AG20443 (cell line): ENCODE measurements at places on chromosomes 1 and 21.
A peak's percentile ranks its signal among the peaks of the same experiment; 100 is the strongest.

- no peak for DNase-seq
These were observed 13.9 kb upstream of the PRMT2 start for GRCh38 chr21:46621457-46622182.

DNA sequence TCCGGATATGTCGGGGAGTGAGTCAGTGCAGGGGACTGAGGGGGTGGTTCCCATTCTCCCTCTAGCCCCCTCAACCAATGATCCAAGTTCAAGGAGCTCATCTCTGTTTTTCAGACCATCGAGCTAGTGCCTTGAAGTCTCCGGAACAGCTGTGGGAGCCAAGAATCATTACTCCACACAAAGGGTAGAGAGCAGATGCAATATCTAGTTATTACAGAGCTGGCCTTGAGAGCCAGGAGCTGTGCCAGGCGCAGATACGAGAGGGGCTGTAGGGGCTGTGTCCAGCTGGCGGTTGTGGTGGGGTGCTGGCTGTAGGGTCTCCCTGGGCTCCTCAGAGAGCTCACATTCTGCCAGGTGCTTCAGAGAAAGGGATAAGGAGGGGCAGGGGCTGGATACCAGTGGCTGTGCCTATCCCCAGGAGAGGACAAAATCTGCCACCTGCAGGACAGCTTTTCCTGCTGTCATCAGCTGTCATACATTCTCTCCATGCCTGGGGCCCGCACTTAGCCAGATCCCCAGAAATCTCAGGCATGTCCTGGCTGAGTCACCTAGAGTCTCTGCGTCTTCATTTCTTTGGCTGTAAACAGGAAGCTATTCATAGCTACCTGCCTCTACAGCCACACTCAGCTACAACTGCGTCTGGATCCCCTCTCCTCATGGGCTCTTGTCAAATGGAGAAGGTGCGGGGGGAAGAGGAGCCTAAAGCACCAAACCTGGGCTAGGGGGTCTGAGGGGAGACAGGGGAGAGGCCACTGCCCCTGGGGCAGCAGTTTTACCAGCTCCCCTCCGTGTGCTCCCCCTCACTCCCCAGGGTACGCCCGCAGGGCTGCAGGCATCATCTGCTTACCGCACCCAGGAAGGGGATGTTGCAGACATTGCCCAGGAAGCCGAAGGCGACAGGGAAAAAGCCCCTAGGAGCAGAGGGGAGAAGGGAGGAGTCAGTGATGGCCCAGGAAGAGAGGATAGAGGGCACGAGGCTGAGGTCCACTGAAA, 2.4 kb upstream of the KISS1 start:
- peak; percentile 78 for DNase-seq

DNA sequence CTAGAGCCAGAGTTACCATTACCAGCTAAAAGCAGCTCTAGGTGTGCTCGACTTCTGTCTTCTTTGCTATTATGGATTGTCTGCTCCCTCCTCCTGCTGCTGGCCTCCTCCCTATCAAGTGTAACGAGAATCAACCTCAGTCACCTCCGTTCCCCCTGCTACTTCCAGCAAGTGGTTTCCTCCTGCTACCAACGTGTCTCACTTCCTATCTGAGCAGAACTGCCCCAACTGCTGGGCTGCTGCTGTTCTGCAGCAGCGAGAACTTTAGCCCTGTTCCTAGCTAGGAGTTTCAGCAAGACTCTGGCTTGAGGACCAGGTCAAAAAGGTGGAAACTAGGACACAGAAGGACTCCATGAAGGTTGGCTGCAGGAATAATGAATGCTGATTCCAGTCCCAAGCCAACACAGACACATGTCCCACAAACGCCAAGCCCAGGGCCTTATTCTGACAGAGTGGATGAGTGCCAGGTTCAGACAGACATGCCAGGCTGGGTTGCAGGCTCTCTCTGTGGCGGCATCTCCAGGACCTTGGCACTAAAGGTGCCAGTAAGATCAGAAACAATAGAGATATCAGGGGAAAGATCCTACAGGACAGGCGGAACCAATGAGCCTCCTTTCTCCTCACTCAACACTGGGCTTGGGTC, 46.9 kb downstream of the CD34 start:
- no peak for DNase-seq

DNA sequence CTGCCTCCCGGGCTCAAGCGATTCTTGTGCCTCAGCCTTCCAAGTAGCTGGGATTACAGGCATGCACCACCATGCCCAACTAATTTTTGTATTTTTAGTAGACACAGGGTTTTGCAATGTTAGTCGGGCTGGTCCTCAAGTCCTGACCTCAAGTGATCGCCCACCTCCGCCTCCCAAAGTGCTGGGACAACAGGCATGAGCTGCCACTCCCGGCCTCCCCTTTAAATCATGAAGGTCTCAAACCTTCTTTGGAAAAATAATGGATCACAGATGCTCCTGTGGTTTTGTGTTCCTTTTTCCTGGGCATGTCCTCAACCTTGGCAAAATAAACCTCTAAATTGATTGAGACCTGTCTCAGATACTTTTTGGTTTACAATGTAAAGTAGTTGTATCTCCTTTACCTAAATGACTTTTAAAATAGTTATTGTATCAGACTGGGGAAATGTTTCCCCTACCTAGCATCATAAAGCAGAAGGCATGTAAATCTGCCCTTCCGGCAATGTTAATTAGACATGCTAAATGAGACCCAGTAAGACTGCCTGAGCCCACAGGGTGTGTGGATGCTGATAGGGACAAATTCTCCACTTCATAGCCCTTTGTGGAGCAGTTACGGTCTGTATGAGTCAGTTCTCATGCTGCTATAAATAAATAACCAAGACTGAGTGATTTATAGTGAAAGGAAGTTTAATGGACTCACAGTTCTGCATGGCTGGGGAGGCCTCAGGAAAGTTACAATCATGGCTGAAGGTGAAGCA, 27.8 kb downstream of the CBR1 start:
- no peak for DNase-seq

DNA sequence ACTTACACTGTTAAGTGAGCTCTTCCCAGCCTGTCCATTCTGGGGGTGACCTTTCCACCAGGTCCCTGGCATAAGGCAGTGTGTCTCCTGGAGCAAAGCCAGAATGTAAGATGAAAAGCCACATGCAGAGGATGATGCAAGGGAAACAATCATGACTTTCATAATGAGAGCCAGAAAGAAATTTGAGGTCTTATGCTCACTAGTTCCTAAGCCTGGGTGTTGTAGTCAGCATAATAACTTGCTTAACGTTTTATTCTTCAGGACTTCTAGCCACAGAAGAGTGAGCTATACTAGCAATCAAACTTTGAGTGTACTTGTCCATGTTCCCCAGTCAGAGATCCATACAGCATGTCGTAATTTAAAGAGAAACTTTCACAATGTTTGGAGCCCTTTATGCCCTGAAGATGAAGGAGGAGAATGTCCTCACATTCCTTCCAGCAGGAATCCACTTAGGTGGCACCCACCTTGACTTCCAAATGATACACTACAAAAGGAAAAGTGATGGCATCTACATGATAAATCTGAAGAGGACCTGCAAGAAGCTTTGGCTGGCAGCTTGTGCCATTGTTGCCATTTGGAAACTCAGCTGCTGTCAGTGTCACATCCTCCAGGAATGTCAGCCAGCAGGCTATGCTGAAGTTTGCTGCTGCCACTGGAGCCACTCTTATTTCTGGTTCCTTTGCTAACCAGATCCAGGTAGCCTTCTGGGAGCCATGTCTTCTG, 60.5 kb upstream of the FOXD3 start:
- DNase-seq, result no peak
